ENCODE measurements at places on chromosomes 13 and 19.
A peak's percentile ranks its signal among the peaks of the same experiment; 100 is the strongest.

- DNase-seq, result no peak
Observed at GRCh38 chr13:45384474-45385174, 33.5 kb downstream of the SLC25A30 start.

- DNase-seq, result no peak
Observed at GRCh38 chr19:12720851-12721655, 2.7 kb downstream of the TNPO2 start.

DNA sequence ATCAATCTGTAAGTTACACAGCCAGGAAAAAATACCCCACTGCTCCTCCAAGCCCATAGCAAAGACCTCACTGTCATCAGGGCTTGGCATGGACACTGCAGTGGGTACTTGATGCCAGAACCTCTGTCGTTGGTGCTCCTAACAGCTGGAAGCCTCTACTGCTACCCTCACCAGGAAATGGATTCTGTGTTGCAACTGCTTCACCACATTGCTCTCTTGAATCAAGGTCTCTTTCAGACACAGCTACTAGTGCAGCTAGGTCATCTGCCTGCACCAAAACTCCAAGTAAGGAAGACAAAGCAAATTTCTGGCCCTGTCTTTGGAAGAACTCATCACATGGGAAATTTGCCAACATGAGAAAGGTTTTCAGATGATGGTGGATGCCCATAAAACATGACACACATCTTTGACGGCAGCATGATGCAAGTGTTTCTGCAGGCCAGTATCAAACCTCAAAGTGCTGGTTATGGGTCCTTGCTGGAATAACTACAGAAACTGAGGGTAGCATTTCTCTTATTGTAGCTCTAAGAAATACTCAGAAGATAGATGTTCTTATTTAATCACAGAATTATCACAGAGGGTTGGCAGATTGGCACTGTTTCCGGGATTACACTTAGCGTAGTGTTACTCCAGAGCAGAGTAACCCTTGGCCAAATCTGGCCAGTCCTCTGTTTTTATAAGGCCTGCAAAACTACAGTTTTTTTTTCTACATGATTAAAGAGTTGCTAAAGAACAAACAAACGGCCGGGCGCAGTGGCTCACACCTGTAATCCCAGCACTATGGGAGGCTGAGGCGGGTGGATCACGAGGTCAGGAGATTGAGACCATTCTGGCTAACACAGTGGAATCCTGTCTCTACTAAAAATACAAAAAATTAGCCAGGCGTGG is 12.9 kb upstream of the PCCA start:
- no peak for DNase-seq

- DNase-seq, result no peak
Observed at GRCh38 chr13:85313761-85314503, 485.3 kb downstream of the SLITRK6 start.

DNA sequence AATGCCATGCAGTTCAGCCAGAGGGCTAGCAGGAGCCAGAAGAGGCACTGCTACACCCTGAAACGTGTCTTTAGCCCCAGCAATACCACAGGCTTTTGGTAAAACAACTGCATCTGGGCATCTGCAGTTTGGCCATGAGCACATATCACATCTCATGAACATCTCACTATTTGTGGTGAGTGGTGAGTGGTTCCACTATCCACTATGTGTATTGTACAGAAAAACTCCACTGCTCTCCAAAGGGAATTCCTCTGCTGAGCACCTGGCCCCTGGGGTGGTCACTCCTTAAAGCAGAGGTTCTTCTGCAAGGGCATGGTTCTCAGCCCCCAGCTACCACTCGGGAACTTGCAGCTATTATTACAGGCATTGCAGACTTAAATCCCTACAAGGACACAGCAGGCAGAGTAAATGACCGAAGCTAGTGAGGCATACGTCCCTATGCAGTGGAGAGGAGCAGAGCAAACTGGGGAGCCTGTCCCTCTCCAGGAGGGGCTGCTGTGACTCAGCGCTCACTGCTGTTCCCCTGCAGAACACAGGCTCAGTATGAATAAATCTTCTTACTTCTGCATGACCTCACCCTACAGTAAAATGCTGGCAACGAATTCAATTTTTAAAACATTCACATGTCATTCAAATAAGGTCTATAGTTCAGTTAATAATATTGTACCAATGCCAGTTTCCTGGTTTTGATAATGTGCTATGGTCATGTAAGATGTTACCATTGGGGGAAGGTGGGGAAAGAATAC is 332.4 kb upstream of the ZNF507 start:
- DNase-seq, result no peak

DNA sequence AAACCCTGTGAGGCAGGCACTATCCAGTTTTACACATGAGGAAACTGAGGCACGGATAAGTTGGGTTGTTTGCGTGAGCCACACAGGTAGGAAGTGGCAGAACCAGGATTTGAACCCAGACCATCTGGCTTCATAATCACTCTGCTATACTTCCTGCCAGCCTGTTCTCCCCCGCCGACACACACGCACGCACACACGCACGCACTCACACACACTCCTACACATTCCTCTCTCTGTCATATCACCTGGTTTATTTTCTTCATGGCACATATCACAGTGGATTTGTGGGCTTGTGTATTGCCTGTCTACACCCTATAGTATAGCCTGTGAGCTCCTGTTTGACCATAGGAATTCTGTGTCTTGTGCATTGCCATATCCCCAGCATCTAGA is 140.0 kb downstream of the SIPA1L3 start:
- peak; percentile 53 for DNase-seq

- no peak for DNase-seq
Observed at GRCh38 chr13:107473253-107473652, 742.1 kb downstream of the LIG4 start.

- no peak for DNase-seq
Observed at GRCh38 chr19:5417495-5418436, 37.5 kb upstream of the ZNRF4 start.

GRCh38 chr13:85277748-85278147 is 521.5 kb downstream of the SLITRK6 start:
- no peak for DNase-seq

GRCh38 chr19:51091895-51092873 is 9.5 kb upstream of the KLK14 start:
- DNase-seq, result no peak

- no peak for DNase-seq
Observed at GRCh38 chr13:109113427-109113826, 484.0 kb downstream of the MYO16 start.

GRCh38 chr13:95874286-95874685 is 178.9 kb downstream of the UGGT2 start:
- no peak for DNase-seq

DNA sequence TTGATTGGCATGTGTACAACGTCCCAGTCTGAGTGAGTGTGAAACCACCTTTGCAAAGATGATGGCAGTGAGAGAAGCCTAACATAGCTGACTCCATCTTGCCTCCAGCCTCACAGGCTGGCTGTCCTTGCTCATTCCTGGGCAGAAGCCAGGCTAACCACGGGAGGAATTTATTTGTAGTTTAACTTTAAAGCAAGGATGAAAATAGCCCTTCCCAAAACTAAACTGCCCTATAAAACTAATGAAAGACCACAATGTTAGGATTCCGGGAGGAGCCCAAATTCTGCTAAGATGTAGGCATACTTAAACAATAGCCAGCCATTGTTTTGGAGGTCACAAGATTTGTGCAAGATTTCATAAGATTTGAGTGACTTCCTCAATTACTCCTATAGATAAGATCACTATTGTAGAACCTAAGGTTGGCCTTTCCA is 96.6 kb upstream of the LSM14A start:
- DNase-seq, result no peak

- DNase-seq, result no peak
Observed at GRCh38 chr13:59690857-59691500, 472.7 kb downstream of the DIAPH3 start.

GRCh38 chr13:29170436-29171082 is 350.4 kb downstream of the MTUS2 start:
- no peak for DNase-seq

DNA sequence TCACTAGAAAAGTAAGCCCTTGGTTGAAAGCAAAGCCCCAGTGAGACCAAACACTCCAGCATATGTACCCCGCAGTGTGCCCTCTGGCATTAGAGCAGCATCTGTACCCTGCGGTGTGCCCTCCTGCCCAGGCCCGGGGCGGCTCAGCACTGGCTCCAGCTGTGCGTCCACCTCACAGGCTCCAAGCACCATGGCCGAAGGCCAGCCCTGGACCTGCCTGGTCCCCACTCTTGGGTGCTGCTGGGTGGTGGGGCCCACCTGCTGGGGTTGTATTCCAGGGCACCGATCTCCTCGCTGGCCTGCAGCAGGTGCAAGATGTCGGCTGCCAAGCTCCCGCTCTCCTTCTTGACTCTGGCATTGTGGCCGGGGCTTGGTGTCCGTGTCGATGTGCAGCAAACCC is 230.2 kb downstream of the TUBA3C start:
- DNase-seq, result no peak

DNA sequence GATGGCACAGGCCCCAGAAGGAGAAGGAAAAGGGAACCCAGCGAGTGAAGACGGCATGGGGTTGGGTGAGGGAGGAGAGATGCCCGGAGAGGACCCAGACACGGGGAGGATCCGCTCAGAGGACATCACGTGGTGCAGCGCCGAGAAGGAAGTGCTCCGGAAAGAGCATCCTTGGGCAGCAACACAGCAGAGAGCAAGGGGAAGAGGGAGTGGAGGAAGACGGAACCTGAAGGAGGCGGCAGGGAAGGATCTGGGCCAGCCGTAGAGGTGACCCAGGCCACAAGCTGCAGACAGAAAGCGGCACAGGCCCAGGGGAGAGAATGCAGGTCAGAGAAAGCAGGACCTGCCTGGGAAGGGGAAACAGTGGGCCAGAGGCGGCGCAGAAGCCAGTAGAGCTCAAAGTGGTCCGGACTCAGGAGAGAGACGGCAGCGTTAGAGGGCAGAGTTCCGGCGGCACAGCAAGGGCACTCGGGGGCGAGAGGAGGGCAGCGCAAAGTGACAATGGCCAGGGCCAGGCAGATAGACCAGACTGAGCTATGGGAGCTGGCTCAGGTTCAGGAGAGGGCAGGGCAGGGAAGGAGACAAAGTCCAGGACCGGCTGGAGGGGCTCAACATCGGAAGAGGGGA is 1.1 kb downstream of the PPP1R12C start:
- DNase-seq, result peak; percentile 40

- DNase-seq, result no peak
Observed at GRCh38 chr13:51715613-51716012, 88.3 kb downstream of the DHRS12 start.

GRCh38 chr13:21777166-21777565 is 106.3 kb downstream of the FGF9 start:
- no peak for DNase-seq

GRCh38 chr13:43877766-43878165 is 1.8 kb downstream of the CCDC122 start:
- DNase-seq, result no peak

GRCh38 chr19:42328854-42329253 is 3.4 kb downstream of the MEGF8 start:
- no peak for DNase-seq

DNA sequence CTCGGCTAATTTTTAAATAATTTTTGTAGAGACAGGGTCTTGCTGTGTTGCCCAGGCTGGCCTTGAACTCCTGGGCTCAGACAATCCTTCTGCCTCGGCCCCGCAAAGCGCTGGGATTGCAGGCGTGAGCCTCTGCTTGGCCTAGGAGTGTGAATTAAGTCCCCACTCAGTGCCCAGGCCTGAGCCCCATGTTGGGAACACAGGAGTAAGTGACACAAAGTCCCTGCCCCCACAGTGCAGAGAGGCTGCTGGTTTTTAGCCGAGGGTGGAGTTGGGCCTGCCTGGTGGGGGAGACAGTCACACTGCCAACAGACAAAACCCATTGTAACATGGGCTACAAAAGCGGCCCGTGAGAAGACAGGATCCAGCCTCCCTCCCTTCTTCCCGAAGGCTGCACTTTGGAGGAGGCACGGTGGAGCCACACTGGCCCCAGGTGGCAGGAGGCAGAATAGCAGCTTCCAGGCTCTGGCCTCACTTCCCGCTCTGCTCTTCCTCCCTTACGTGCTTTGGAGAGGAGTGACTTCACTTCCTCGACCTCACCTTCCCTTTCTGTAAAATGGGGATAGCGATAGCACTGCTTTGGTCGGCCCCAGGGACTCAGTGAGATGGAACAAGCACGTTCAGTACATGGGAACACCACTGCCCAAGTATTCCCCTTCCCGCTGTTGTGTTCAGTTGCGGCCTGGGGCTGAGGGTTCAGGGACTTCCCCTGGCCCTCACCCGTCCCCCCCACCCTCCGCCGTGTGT is 15.2 kb upstream of the EHD2 start:
- peak; percentile 44 for DNase-seq

GRCh38 chr13:34862716-34863115 is 79.4 kb upstream of the NBEA start:
- DNase-seq, result no peak

DNA sequence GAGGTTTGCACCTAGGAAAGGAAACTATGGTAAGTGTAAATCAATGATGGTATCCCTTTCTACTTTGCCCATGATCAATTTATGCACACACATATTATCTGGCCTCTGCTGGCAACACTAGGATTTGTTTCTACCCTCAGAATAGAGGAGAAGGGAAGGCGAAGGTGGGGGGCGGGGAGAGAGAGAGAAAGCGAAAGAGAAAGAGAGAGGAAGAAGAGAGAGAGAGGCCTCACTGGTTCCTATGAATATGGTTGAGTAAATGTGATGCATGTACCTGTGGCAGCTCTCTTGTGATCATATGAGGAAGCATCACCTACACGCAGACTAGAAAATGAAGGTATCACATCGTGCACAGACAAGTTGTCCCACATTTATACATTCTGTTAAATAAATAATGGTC is 882.0 kb upstream of the SLITRK6 start:
- no peak for DNase-seq

DNA sequence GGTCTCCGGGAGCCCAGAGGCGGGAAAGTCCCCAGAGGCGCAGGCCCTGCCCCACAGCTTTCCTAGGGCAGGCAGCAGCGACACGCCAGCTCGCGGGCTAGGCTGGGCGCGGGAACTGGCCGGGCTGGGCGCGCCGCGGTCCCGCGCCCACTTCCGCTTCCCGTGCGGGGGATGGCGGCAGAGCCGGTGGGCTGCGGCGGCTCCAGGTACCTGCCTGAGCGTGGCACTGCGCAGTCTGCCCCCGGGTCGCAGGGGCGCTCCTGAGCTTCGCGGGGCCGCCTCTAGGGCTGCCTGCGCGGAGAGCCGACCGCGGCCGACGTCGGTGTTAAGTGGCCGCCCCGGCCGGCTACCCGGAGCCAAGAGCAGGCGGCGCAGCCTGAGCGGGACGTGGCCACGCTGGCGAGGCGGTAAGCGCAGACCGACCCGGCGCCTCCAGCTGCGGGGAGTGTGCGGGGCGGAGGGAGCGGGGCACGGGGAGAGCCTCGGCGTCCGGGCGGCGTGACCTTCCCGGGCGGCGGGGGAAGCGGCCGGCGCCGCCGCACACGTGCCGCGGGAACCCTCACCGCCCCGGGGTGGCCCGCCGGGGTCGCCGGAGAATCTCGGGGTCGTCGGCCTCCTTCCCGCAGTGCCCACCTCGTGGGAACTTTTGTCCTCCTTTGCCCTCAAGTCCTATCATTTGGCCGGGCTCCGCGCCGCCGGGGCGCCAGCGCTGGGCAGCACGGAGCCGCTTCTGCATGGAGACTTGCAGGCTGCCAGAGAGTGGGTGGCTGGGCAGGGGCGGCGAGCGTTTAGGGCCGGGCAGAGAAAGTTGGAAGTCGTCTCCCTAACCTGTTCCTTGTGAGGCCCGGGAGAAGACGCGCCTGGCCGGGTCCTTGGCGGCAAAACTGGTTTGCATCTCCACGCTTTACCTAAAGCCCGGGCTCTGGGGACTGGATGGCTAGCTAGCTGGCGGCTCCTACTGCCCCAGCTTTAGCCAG is 31.4 kb upstream of the MPHOSPH8 start:
- peak; percentile 43 for DNase-seq

- no peak for DNase-seq
Observed at GRCh38 chr13:29993716-29994488, 143.5 kb upstream of the UBL3 start.

All from activated naive CD4-positive, alpha-beta T cell treated with anti-CD3 and anti-CD28 coated beads, Interleukin-2, amount 50 U/mL, for 16 hours (primary cell).